ENCODE measurements at places on chromosomes 2 and 18.

DNA sequence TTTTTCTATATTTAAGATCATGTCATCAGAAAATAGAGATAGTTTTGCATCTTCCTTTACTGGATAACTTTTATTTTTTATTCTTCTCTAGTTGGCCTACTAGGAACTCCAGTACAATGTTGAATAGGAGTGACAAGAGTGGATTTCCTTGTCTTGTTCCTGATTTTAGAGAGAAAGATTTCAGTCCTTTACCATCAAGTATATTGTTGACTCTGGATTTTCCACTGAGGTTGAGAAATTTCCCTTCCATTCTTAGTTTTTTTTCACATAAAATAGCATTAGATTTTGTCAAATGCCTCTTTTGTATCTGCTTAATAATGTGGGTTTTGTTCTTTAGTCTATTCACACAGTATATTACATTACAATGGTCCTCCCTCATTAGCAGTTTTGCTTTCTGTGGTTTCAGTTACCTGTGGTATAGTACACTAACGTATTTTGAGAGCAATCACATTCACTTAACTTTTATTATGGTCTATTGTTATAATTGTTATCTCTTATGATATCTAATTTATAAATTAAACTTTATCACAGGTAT lies 105.5 kb downstream of the THADA start:
- no peak for DNase-seq

GRCh38 chr2:219561179-219562048 lies 9.9 kb downstream of the OBSL1 start:
- no peak for DNase-seq

- DNase-seq = no peak
Measured at GRCh38 chr2:109615637-109616144, 1.5 kb downstream of the SOWAHC start.

- no peak for DNase-seq
Measured at GRCh38 chr2:145851730-145852129, 1331.8 kb upstream of the ZEB2 start.

DNA sequence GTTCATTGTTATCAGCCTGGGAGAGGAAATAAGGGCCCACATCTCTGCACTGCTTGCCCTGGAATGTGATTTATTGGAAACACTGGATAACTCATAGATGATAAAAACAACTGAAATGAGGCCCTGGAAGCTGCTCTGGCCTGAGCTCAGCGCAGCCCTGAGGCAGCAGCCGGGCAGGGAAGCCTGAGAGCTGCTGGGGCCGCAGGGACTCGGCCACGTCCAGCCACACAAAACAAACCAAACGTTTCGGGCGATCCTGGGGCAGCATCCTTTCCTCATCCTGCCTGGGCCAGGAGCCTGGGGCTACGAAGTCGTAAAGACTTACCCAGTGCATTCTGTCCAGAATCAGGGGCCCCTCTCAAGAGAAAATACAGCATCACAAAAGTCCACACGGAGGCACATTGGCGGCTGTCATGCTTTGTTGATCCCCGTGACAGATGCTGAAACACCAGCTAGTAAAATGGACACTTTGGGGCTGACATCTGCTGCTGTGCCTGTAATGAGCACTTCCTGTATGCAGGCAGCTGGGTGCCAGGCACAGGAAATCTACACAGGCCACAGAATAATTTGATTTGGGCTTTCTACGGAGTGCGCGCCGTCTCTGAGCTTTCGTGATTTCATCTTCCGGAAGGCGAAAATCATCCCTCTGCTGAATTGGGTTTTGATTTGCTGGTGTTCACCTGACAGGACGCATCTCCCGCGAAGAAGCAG lies 250.6 kb downstream of the EIPR1 start:
- DNase-seq = no peak

DNA sequence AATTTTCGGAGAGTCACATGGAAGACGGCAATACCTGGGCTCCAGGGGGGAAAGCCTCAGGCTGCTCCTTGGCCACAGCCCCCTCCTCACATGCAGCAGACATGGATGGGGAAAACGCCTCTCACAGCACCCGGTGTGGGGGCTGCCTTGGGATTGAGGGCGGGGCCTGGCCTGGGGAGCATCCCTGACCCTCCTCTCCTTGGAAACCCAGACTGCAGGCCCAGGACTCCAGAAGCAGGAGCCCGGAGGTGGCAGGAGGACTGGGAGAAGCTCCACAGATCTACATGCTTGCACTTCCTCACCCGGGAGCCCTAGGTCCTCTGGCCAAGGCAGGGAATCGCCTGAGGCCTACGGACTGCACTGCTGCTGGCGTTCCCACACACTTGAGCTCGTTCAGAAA lies 12.1 kb upstream of the HES6 start:
- DNase-seq = no peak

- no peak for DNase-seq
Measured at GRCh38 chr2:171247741-171248662, 87.3 kb upstream of the TLK1 start.
